ENCODE measurements at places on chromosomes 13 and 19.

- peaks cover 22% of the 10 kb centered on the region for H3K27me3 ChIP-seq
- H3K27ac ChIP-seq = no peak overlapping the region
- H3K4me3 ChIP-seq = no peak overlapping the region
- DNase-seq = no peak
Observed at GRCh38 chr19:29596080-29596727, 9.9 kb upstream of the POP4 start.

- peaks cover 12% of the 10 kb centered on the region for H3K36me3 ChIP-seq
- no peak overlapping the region for H3K27ac ChIP-seq
- no peaks in the 10 kb centered on the region for H3K27me3 ChIP-seq
- H3K4me1 ChIP-seq = peaks cover 9% of the 10 kb centered on the region
Observed at GRCh38 chr19:29711584-29712132, 3.4 kb downstream of the C19orf12 start.

DNA sequence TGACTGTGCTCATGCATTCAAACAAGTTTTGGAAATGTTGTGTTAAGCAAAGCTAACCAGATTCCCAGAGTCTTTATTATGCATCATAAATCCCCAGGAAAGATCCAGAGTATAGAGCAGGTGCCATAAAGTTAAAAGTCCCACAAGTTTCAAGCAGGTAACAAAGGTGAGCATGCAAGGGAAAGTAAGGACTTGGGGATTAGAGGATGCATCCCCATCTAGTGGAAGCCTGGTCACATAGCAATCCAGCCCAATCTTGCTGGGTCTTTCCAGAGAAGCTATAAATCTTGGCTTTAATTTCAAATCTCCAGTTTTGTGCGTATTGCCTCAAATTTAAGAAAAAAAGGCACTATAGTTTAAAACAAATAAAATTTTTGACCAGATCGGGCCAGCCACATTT is 72.7 kb downstream of the ZNF254 start:
- H3K27ac ChIP-seq = no peak overlapping the region
- DNase-seq = no peak
- H3K27me3 ChIP-seq = no peaks in the 10 kb centered on the region
- H3K36me3 ChIP-seq = no peaks in the 10 kb centered on the region
- no peaks in the 10 kb centered on the region for H3K4me1 ChIP-seq
- H3K4me3 ChIP-seq = no peak overlapping the region

DNA sequence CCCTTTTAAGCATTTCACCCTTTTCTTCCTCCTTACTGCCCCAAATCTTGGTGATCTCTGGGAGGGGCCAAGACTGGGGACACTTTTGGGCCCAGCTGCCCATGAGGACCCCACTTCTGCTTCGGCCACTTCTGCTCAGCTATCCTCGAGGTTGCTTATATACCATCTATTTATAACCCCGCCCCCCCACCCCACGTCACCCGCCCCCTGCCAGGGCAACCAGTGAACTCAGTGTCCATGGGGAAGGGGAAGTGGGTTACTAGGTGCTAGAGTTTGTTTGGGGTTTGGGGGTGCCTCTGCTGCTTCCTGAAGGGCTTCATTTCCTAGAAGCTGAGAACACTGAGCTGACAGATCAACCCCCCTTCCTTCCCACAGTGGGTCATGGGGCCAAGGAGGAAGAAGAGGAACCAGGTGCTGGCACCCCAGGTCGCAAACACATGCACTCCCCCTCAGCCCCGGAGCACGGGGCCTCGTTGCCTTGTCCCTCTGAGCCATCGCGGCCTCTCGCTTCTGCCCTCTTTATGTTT is 6.1 kb upstream of the ADGRE5 start:
- no peak overlapping the region for H3K4me3 ChIP-seq
- no peaks in the 10 kb centered on the region for H3K27me3 ChIP-seq
- H3K27ac ChIP-seq = peak overlapping the region; percentile 63
- no peaks in the 10 kb centered on the region for H3K4me1 ChIP-seq

DNA sequence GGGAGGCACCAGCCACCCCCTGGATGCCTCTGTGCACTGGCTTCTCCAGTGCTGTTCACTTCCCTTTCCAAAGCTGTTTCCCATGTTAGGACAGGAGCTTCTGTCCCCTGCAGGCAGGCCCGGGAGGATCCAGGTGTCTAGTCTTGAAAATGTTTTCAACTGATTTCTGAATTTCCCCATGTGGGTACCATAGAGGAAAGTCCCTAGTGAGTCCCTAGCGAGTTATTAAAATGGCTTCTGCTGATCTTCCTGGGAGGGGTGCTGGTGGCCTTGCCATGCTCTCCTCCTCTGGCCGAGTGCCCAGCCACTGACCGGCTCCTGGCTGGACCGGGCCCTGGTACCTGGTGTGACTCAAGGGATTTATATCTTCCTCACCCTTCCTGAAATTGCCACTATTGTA is 5.2 kb upstream of the ANKRD10 start:
- H3K27me3 ChIP-seq = no peaks in the 10 kb centered on the region
- H3K36me3 ChIP-seq = no peaks in the 10 kb centered on the region
- DNase-seq = no peak

GRCh38 chr19:30253581-30253996 is 118.6 kb upstream of the ZNF536 start:
- no peak overlapping the region for H3K4me3 ChIP-seq
- H3K27me3 ChIP-seq = peaks cover 7% of the 10 kb centered on the region
- DNase-seq = no peak
- H3K27ac ChIP-seq = no peak overlapping the region
- H3K36me3 ChIP-seq = no peaks in the 10 kb centered on the region

GRCh38 chr19:372306-372890 is 27.8 kb upstream of the MIER2 start:
- H3K27ac ChIP-seq = no peak overlapping the region
- peaks cover 15% of the 10 kb centered on the region for H3K27me3 ChIP-seq
- peak; percentile 86 for DNase-seq
- H3K4me1 ChIP-seq = no peaks in the 10 kb centered on the region
- H3K36me3 ChIP-seq = no peaks in the 10 kb centered on the region

DNA sequence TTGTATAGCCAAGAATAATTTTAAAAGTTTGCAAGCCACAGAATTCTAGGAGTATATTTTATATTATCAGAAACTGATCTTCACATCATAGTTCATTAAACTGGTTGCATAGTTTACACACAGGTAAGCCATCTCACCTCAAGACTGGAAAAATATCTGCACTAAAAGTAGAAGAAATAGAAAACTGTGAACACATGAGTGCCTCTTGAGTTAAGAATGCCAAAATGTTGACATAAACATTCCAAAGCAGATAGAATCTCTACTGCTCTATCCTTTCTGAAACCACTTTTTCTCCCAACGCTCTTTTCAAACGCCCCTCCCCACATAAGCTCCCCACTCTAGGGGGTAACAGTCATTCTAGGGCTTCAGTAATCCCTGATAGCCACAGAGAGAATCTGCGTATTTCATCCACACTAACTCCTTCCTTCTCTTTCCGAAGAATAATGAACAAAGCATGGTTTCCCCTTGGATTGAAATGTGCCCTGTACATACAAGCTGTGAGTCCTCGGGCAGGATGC is 201.5 kb downstream of the IRS2 start:
- H3K36me3 ChIP-seq = no peaks in the 10 kb centered on the region
- no peak overlapping the region for H3K27ac ChIP-seq
- DNase-seq = no peak

- H3K4me1 ChIP-seq = no peaks in the 10 kb centered on the region
- H3K36me3 ChIP-seq = no peaks in the 10 kb centered on the region
- no peaks in the 10 kb centered on the region for H3K27me3 ChIP-seq
- no peak for DNase-seq
Observed at GRCh38 chr13:39836038-39836437, 180.6 kb downstream of the COG6 start.

DNA sequence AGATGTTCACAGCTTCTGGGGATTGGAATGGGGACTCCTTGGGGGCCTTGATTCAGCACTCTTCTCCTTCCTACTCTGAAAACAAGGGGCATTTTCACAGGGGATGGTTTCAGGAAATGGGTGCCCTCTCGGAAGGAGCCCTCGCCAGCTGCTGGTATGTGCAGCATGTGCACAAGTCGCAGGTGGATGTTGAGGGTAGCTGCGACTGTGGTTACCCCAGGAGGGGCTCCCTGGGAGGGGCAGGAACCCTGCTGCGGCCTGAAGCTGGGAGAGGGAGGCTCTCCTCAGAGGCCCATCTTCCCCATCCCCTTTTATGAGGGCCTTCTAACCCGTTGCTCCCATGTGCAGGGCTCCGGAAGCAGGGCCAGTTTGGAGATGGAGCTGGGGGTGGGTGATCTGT is 6.2 kb downstream of the ZNF446 start:
- H3K4me3 ChIP-seq = no peak overlapping the region
- no peak overlapping the region for H3K27ac ChIP-seq
- no peak for DNase-seq
- H3K4me1 ChIP-seq = no peaks in the 10 kb centered on the region
- H3K27me3 ChIP-seq = no peaks in the 10 kb centered on the region

- no peak overlapping the region for H3K27ac ChIP-seq
- H3K4me3 ChIP-seq = no peak overlapping the region
- no peak for DNase-seq
- H3K27me3 ChIP-seq = no peaks in the 10 kb centered on the region
Observed at GRCh38 chr13:98060282-98060681, 82.6 kb upstream of the FARP1 start.

GRCh38 chr13:113365971-113366588 is 2.1 kb upstream of the GRTP1 start:
- no peak for DNase-seq
- H3K4me1 ChIP-seq = no peaks in the 10 kb centered on the region
- no peaks in the 10 kb centered on the region for H3K27me3 ChIP-seq
- H3K4me3 ChIP-seq = no peak overlapping the region
- no peaks in the 10 kb centered on the region for H3K36me3 ChIP-seq

DNA sequence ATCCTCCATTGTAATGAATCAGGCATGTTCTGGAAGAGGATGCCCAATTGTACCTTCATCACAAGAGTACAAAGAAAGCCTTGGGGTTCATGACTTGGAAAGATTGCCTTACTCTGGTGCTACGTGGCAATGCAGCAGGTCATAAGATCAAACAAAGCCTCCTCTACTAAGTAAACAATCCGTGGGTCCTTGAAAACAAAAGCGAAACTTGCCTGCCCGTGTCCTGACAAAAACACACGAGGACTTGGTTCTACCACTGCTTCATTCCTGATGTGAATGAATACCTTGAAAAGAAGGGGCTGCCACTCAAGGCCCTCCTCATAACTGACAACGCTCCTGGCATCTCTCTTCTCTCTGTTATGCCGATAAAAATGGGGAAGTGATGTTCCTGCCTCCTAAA is 18.9 kb downstream of the ZNF563 start:
- peak; percentile 11 for DNase-seq
- H3K27ac ChIP-seq = no peak overlapping the region
- H3K27me3 ChIP-seq = no peaks in the 10 kb centered on the region
- H3K36me3 ChIP-seq = peaks cover 12% of the 10 kb centered on the region
- no peak overlapping the region for H3K4me3 ChIP-seq

- no peaks in the 10 kb centered on the region for H3K4me1 ChIP-seq
- DNase-seq = no peak
- no peak overlapping the region for H3K4me3 ChIP-seq
- H3K36me3 ChIP-seq = no peaks in the 10 kb centered on the region
- H3K27me3 ChIP-seq = no peaks in the 10 kb centered on the region
Observed at GRCh38 chr19:54952591-54953344, 5.4 kb upstream of the NLRP7 start.

DNA sequence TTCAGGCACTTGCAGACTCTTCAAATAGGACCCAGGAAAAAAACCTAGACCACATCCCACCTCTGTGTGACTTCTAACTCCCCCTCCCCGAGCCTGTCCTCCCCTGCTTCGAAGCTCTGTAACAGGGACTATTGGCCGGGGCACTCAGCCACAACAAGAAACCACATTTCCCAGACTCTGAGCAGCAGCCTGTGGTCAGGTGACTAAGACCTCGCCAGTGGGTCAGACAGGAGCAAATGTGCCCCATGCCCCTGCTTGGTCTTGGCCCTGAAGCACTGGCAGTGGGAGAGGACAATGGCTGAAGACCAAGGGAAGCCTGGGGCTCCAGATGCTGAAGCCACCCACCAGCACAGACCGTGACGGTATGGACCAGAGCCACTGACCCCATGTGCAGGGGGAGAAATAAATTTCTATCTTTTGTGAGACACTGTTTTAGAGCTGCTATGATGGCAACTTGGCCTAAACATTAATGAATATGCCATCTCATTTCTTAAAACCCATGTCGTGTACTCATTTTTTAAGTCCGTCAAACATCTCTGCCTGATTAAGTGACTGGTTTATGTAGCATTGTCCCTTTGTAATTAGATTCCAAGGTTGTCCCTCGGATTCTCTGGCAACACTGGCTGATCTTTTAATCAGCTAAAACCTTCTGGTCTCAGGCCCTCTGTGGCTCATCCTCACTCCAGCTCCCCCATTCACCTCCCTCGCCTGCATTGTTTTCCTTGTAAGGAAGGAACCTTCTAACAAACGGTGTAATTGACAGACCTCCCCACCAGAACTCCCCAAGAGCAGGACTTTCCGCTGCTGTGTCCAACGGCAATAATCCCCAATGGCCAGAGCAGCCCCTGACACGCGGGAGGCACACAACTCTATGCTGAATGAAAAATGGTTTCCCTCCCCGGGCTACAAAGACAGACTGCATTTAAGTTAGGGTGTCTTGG is 98.4 kb downstream of the STK24 start:
- H3K27ac ChIP-seq = no peak overlapping the region
- peaks cover 10% of the 10 kb centered on the region for H3K4me1 ChIP-seq
- H3K36me3 ChIP-seq = peaks cover 8% of the 10 kb centered on the region
- no peaks in the 10 kb centered on the region for H3K27me3 ChIP-seq
- H3K4me3 ChIP-seq = no peak overlapping the region
- DNase-seq = no peak

DNA sequence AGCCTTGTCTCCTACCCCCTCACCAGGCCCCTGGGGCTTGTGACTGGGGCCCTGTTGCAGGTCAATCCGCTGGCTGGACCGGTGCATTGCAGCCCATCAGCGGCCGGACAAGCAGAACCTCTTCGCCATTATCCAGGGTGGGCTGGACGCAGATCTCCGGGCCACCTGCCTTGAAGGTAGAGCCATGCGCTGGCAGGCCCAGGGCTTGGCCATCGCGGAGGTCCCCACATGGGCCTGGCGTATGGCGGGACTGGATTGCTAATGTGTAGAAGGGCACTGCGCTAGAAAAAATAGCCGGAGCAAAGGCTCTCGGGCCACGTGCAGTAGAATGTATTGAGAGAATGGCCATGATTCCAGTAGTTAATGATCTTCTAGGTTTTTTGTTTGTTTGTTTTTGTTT is 6.2 kb downstream of the QTRT1 start:
- peaks cover 6% of the 10 kb centered on the region for H3K4me1 ChIP-seq
- no peak overlapping the region for H3K27ac ChIP-seq
- H3K36me3 ChIP-seq = no peaks in the 10 kb centered on the region
- no peak for DNase-seq
- H3K27me3 ChIP-seq = no peaks in the 10 kb centered on the region
- no peak overlapping the region for H3K4me3 ChIP-seq

DNA sequence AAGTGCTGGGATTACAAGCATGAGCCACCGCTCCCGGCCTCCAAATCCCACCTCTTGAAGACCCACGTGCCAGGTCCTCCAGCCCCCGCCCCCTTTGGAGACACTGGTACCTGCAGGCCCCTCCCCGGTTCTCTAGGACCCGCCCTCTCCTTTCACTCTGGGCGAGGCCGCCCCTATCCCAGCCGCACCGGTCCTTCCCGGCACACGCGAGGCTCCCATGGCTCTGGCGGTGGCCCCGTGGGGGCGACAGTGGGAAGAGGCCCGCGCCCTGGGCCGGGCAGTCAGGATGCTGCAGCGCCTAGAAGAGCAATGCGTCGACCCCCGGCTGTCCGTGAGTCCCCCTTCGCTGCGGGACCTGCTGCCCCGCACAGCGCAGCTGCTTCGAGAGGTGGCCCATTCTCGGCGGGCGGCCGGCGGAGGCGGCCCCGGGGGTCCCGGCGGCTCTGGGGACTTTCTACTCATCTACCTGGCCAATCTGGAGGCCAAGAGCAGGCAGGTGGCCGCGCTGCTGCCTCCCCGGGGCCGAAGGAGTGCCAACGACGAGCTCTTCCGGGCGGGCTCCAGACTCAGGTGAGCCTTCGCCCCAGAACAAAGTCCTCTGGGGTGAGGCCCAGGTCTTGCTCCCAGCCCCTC is at the start of gene CBLC:
CBLC (plus strand) TSS at position 176 of the 633 bp plus-strand sequence; CDS start at position 218, 42 bp downstream.
- DNase-seq = peak; percentile 66
- peak within 1 kb of the TSS; percentile 22 for H3K27ac ChIP-seq
- H3K4me3 ChIP-seq = peak within 1 kb of the TSS; percentile 16
- peaks cover 3% of the 10 kb centered on the region for H3K4me1 ChIP-seq
- H3K36me3 ChIP-seq = no peaks in the 10 kb centered on the region

Measured in lung (tissue), 17 donors.